ENCODE measurements at places on chromosomes 2 and 18.

DNA sequence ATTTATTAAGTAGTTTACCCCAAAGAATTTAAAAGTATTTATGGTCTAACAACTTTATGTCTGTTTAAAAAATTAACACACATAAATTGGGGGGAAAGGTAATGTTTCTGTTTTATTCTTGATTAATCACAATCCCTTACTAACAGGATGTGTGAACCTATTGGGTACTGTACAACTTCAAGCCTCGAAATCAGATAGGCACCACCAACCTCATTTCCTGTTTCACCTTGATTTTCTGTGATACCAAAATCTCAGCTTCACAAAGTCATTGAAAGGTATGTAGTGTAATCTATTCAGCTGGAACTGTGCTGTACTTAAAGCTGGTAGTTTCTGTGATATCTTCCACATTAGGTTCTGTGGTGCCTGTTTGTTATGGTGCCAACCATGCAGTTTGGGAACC lies 4.0 kb downstream of the RNMT start:
- DNase-seq, result no peak

- peak; percentile 9 for DNase-seq
These were observed 19.5 kb downstream of the WIPF1 start for GRCh38 chr2:174577967-174578589.

GRCh38 chr18:9612215-9612830 lies 2.0 kb downstream of the PPP4R1 start:
- DNase-seq, result no peak

DNA sequence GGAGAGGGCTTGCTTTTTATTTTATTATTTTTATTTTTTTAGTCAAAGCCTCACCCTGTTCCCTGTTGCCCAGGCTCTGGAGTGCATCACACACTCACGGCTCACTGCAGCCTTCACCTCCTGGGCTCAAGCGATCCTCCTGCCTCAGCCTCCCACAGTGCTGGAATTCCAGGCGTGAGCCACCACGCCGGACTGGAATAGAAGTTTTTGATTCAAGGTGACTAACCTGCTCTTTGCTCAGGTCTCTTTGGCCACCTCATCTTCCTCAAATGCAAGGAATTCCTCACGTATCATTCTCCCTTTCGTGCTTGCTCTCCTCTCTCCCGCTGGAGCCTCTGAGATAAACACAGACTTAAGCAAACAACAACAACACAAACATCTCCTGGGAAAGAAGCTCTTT lies 636.8 kb downstream of the ADCYAP1 start:
- no peak for DNase-seq

- no peak for DNase-seq
These were observed 137.7 kb upstream of the APCDD1 start for GRCh38 chr18:10316778-10317177.

GRCh38 chr2:143469323-143469722 lies 340.1 kb downstream of the ARHGAP15 start:
- DNase-seq, result no peak

GRCh38 chr18:56770873-56771272 lies 119.7 kb downstream of the WDR7 start:
- no peak for DNase-seq

DNA sequence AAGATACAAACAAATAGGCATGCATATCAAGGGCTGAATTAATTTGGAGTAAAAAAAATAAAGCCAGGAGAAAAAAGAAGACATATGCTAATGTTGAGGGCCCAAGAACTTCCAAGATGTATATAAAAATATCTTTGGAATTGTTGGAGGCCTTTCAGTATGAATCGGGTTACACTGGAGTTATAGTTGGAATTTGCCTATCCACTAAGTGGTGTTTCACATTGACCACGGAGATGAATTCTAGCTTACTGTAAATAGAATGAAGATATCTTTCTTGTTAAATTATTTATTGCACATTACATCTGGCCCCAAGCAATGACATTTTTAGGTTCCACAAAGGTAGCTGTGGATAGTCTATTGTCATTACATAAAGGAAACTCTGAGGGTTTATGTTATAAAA lies 38.5 kb upstream of the TRIB2 start:
- no peak for DNase-seq

DNA sequence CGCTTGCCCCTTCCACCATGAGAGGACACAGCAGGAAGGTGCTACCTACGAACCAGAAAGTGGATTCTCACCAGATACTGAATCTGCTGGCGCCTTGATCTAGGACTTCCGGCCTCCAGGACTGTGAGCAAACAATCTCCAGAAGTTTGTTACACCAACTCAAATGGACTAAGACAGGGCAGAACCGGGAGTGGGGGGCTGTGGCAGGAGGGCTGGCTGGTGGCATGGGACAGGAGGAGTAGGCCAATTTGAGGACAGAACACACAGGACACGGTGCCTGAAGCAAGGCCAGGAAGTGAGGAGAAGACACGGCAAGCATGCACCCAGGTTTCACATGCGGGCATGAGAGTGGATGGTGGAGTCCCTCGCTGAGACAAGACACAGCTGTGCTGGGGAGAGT lies 40.1 kb downstream of the CRACDL start:
- no peak for DNase-seq

- DNase-seq, result no peak
These were observed 605 bp downstream of the SLC9A4 start for GRCh38 chr2:102473631-102474030.

DNA sequence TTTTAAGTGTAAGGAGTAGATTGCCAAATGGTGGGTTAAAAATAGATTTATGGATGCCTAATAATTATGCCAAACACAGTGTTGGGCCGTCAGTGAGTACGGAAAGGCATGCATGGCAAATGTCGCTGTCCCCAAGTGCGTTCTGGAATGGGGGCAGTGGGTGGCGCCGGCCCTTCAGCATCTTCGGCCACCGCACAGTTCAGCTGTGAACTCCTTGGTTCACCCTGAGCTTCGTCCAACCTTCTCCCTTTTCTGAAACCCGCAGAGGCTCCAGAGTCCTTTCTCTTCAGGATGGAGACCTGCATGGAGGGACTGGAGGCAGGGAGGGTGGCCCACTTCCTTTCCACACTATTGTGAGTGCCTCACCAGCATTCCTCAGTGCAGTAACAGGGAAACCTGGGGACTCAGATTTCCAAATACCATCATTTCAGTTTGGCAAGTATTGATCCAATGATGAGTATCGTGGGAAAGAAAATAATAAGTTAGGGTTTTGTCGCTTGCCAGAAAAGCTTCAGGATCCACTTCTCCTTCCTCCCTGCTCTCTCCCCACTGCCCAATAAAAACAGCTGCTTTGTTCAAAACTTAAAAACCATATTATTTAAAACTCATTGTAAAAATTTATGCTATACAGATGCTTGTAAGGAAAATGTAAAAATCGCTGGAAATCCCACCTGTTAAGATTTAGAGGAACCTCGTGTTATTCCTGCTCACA lies 74.6 kb upstream of the TXNDC2 start:
- no peak for DNase-seq

DNA sequence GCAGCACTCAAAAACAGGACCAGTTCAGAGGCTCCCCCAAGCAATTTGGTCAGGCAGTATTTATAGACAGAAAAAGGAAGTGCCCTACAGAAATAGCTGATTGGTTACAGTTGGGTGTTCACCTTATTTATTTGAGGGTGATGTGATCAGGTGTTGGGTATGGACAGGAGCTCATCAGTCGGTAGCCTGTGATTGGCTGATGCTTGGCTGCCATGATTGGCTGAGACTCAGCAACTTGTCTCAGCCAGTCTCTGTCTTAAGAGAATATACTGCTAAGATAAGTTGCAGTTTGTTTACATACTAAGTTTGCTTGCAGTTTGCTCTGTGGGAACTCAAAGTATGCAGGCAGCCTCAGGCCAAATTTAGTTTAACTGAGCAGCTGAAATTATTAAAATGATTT lies 9.4 kb downstream of the ABCG8 start:
- no peak for DNase-seq

DNA sequence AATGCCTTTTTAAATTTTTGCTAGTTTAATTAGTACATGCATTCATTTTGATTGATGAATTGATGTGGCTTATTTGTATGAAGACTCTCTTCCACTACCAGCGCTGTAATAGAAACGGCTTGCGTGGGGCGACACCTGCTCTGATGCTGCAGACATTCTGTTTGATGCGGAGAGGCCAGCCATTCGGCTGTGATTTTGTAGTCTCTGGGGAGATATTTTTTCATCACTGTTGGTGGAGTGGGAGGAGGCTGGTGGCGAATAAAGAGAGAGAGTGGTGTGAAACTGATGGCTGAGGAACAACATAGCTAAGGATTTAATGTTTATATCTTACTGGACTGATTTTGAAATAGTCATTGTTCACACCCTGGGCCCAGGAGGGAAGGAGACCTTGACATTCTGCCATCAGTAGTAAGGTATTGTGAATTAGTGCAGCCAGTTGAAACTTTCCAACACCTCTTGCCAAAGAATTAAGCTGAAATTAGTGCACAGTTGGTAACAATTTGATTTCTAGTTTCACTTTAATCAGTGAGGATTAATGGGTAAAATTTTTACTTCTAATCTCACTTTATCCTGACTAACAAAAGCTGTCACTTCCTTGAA lies 224.1 kb downstream of the MTX2 start:
- no peak for DNase-seq

DNA sequence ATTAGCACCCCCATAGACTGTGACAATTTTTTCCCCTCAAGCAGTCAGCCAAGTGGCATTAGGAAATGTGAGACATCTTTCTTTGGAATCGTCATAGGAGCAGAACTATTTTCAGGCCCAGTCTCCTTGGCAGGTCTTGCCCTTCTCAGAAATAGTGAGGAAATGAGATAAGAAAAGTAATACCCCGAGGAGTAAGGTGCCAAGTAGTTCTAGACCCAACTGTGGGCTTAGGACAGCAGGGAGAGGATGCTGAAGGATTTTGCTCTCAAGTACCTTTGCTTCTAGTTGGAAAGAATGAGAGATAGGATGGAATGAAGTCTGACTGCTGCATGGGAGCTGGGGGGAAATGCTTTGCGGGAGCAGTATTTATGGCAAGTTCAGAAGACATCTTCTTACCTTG lies 31.8 kb downstream of the PRKCE start:
- DNase-seq, result no peak

GRCh38 chr2:197293252-197294007 lies 17.1 kb downstream of the ANKRD44 start:
- no peak for DNase-seq

DNA sequence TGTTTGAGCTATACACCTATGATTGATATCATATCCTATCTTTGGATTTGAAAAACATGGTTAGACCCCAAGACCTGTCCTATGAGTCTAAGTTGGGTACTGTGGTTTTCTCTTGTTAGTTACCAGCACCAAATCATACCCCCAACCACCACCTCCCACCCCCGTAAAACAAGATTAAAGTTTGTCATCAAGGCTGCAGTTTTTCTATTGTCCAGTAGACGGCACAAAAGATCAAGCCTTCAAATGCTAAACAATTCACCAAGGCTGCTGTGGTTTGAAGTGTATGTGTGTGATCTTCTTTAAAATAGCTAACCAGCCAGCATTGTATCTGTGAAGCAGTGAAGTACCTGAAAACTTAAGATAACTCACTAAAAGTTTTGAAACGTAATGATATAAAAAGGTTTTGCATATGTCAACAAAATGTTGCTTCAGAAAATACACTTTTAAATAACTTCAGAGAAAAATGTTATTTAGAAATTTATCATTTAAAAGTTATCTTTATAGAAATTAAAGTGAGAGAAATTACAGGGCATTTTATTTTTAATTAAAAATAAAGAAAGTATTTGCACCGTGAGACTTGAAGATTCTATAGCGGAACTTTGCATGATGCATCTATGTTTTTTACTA lies 5.8 kb upstream of the MEIS1 start:
- no peak for DNase-seq

- no peak for DNase-seq
These were observed 35.8 kb downstream of the SLC4A3 start for GRCh38 chr2:219663116-219663762.

DNA sequence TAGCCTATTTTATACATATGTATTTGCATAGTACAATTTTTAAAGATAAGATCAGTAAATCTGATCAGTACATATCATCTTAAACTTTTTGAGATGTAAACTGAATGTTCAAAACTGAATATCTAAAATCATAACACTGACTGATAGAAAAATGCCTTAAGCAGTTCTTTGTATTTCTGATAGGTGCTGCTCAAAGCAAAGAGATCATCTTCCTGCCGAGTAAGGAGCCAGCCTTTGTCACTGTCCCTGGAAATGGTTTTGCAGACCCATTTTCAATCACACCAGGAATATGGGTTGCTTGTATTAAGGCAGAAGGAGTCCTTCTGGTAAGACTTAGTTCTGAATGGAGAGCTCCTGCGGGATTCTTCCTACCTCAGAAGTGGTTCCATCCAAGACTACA lies 135.0 kb downstream of the LAMA3 start:
- no peak for DNase-seq

DNA sequence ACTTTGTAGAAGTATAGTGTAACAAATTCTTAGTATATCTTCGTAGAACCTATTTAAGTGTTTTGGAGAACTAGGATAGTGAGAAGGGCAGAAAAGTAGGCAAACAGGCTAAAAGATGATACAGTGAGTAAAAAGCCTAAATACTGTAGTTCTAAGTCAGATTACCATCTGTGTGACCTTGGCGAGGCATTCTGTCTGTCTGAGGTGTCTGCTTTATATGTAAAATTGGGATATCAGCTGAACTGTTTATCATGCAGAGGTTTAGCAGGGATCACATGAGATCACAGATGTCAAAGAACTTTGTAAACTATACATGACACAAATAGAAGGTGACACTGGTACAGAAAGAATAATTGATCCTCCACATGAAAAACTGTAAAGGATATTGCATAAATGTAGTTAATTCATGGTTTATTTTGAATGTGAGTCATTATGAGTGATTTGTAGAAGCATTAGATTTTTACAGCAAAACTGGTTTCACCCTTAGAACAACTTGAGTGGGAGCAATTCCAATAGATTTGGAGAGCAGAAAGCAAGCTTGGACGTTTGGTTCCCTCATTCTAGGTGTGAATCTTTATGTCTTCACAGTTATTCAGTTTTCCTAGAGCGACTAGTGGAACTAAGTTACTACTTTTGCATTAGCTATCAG lies 41.9 kb downstream of the TAF1B start:
- no peak for DNase-seq

GRCh38 chr2:217939629-217940245 lies 63.1 kb downstream of the TNS1 start:
- DNase-seq, result no peak

DNA sequence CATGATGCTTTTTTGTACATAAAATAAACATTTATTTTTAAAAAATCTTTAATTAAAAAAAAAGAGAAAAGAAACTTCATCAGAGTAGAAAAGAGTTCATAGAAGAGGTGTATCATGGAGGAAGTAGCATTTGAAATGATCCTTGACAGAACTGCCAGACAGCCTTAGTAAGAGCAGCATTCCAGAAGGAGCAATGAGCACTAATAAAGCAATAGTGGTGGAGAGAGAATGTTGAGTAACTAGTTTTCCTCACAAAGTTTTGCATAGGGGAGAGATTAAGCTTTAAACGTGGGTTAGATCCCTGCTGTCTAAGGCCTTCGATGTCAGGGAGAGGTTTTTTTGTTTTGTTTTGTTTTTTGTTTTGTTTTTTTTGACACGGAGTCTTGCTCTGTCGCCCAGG lies 29.8 kb upstream of the METTL21A start:
- no peak for DNase-seq

- DNase-seq, result no peak
These were observed 259.1 kb downstream of the STK39 start for GRCh38 chr2:167988296-167988695.
